Bronchial smooth muscle cell (primary cell): ENCODE measurements at places on chromosomes 6 and 20. TPM values are rescaled to one million over a fixed set of nuclear protein-coding genes. Genes with fewer than 3 reads are reported as not detected.

Gene IP6K3
- not detected in 2 replicates for total RNA-seq

Gene WFDC12
- total RNA-seq: not detected in 2 replicates

Gene FGD2
- total RNA-seq: not detected in 2 replicates

Gene AVP
- total RNA-seq: not detected in 2 replicates

Gene WFDC5
- not detected in 2 replicates for total RNA-seq

Gene CD83
- total RNA-seq: 1.9 and 2.5 TPM in 2 replicates

Gene GNAS-AS1
- 0.43 and 0.95 TPM in 2 replicates for total RNA-seq
